ENCODE measurements at places on chromosomes 1 and 21.
A peak's percentile ranks its signal among the peaks of the same experiment; 100 is the strongest.

GRCh38 chr1:20708057-20708456, 9.8 kb downstream of the KIF17 start:
- no peak for DNase-seq

DNA sequence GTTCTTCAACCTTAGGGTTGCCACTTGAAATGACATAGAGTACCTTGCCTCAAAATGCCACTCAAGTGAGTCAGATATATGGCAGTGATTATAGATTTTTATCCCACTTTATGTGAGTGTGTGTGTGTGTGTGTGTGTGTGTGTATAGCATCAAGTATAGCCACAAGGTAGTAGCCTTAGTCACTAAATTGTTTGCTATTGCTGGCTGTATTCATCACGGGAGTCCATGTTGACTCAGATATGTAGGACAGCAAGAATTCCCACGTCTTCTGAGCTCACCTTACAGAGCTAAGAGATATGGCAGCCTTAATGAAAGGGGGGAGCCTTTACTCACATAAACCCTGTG, 9.3 kb downstream of the ETS2 start:
- no peak for DNase-seq

- no peak for DNase-seq
These were observed 302.5 kb downstream of the PDE4B start for GRCh38 chr1:66095190-66095589.

- peak; percentile 39 for DNase-seq
These were observed 6.1 kb downstream of the GAS5 start for GRCh38 chr1:173861731-173862145.

DNA sequence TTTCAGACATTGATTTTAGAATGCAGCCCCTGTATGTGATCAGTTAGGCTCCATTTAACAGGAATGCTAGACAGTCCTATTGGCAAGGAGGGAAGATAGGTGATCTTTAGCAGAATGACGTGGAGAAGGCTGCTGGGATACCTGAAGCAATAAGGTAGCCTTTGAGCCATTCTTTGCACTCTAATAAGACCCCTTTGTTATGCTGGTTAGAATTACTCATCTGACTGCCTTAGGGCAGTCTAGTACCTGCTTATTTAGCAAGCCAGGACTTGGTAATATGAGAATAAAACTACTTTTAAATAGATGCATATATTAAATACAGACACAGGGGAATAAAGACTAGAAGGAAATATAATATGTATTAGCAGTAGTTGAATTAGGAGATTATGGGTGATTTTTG, 29.1 kb downstream of the NGF start:
- DNase-seq = no peak

DNA sequence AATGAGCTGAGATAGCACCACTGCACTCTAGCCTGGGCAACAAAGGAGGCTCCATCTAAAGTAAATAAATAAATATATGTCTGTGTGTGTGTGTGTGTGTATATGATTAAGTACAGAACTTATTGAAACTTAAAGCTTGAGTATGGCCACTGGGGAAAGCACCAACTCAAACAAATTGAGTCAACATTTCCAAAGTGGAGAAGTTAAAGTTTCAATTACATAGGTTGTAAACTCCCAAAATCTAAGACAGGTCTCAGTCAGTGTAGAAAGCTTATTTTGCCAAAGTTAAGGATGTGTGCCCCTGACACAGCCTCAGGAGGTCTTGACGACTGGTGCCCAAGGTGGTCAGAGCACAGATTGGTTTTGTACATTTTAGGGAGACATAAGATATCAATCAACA, 458.9 kb upstream of the RGS18 start:
- DNase-seq = no peak

GRCh38 chr1:81699234-81699633, 101.5 kb upstream of the ADGRL2 start:
- no peak for DNase-seq

DNA sequence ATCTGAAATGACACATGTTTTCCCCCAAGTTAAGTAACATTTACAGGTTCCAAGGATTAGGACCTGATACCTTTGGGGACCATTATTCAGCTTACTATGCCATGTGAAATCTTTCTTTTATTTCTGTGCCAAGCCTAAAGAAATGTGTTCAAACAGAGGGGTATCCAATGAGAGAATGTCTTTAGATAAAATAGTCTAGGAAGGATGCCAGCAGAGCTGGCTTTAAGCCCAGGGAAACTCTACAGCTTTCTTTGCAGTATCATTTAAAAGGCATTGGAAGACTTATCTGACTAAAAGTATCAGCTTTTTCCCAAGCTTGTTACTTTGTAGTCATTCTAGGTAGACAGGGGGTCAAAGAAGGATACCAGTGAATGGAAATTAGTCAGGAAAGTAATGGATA, 860.4 kb downstream of the PLA2G4A start:
- no peak for DNase-seq

DNA sequence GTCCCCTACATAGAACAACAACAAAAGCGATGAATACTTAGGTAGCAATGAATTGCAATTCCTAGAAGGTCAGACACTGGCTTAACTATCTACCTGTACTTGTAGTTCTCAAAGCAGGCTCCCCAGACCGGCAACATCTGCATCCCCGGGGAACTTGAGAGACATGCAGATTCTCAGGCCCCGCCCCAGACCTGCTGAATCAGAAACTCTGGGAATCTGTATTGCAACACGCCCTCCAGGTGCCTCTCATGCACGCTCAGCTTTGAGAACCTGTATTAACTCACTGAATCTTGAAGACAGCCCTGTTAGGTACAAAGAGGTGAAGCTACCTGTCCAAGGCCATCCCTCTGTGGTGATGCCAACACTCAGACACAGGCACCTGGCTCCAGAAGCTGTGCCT, 128.1 kb downstream of the KAZN start:
- no peak for DNase-seq

GRCh38 chr1:184836141-184836540, 81.5 kb upstream of the EDEM3 start:
- DNase-seq = no peak

- no peak for DNase-seq
These were observed 20.5 kb upstream of the HIVEP3 start for GRCh38 chr1:41939194-41939593.

GRCh38 chr1:183544598-183545297, 45.5 kb downstream of the NCF2 start:
- no peak for DNase-seq

- DNase-seq = no peak
These were observed 18.7 kb upstream of the ST3GAL3 start for GRCh38 chr1:43688594-43689000.

DNA sequence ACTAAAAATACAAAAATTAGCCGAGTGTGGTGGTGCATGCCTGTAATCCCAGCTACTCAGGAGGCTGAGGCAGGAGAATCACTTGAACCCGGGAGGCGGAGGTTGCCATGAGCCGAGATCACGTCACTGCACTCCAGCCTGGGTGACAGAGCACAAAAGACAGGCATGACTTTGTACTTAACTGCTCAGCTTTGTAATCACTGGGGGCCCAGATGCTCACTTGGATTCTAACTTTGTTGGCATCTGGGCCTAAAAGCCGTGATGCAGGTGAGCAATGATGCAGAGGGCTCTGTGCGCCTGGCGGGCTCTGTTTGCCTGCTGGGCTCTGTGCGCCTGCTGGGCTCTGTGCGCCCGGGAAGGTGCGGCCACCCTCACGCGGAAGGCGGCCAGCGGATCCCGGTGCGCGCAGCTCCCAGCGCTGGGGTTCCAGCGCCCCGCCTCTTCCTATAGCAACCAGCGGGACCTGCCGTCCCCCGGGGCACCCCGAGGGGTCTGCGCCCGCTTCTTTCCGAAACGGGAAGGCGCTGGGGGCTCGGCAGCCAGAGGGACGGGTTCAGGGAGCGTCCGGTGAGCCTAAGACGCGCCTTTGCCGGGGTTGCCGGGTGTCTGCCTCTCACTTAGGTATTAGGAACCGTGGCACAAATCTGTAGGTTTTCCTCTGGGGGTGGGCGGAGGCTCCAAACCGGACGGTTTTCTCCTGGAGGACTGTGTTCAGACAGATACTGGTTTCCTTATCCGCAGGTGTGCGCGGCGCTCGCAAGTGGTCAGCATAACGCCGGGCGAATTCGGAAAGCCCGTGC, 31.7 kb downstream of the PRMT2 start:
- DNase-seq = no peak

DNA sequence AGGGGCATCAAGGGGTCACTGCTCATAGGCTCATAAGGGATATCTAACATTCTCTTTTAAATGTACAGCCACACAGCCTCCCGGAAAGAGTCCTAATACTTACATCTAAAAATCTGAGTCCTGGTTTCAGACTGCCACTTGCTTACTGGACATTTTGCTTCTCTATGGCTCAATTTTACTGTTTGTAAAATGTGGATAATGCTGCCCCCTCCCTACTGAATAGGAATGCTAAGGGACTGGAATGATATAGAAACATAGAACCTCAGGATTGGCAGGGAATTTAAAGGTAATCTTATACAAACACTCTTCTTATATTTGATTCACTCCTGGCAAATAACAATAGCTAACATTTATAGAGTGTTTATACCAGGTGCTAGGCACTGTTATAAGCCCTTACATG, 910 bp upstream of the TNR start:
- DNase-seq = no peak

DNA sequence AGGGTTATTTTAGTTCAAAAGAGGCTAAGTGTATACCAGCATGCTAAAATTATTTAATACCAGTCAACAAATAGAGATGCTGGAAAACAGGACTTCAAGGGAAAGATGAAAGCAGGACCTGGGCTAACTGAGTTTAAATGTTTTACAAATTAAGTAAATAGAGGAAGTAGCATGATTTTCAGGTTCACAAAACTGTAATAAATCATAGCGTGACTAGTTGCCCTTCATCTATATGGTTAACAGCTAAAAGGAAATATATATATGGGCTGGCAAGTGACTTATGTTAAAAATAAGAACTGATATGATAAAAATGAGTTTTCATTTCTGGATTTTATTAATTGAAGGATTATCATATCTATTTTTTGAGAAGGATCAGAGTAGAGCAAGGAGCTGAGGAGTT, 25.6 kb downstream of the DPYD start:
- no peak for DNase-seq

DNA sequence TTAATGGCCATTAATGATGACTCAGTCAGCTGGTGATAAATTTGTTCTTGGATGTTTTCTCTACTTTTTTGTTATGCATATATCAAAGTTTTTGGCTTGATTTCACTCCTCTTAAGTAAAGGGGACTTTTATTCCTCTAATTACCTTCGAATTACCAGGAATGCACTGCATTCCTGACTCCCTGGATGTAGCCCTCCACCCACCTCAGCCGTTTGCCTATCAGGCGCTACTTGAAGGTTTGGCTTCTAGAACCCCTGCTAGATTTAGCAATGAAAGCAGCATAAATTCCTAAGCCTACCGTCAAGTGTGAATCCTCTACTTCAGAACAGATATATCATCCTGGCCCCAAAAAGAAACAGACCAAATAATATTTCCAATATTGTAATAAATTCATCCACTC, 387.8 kb upstream of the ADGRL2 start:
- no peak for DNase-seq

DNA sequence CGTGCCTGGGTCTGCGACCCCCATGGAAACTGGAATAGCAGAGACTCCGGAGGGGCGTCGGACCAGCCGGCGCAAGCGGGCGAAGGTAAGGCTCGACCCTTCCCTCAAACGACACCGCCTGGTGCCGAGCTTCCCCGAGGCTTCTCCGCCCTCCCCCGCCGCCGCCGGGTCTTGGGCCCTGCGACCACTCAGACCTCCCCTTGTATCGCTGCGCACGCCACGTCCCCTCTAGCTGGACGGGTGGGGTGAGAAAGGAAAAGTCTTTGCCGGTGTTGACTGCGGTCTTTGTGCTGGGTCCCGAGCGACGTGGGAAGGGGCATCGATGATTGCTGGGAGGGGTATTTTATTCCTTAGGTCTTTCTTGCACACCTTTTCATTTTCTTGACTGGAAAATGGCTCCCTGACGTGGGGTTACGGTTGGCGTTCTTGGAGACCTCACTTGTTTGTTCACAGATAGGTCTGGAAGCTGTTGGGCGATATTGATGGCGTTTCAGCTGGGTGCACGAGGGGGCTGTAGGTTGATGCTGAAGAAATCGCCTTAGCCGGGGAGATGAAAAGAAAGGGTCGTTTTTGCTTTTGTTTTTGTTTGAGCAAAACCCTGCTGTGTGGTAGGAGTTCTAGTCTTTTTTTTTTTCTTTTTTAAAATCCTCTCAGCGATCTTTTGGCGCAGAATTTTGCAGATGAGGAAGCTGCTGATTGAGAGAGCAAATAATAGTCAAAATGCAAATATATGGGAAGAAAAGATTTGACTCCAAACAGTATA, 776 bp downstream of the KDM1A start:
- DNase-seq = no peak

GRCh38 chr21:24594082-24594481, 1013.2 kb downstream of the MRPL39 start:
- no peak for DNase-seq

- no peak for DNase-seq
These were observed 19.0 kb downstream of the TEX35 start for GRCh38 chr1:178531887-178532286.

GRCh38 chr1:221812905-221813597, 71.2 kb upstream of the DUSP10 start:
- DNase-seq = no peak

- DNase-seq = no peak
These were observed 150.0 kb upstream of the APP start for GRCh38 chr21:26320596-26320995.

- DNase-seq = peak; percentile 24
These were observed 1.6 kb upstream of the AJAP1 start for GRCh38 chr1:4652631-4653327.

DNA sequence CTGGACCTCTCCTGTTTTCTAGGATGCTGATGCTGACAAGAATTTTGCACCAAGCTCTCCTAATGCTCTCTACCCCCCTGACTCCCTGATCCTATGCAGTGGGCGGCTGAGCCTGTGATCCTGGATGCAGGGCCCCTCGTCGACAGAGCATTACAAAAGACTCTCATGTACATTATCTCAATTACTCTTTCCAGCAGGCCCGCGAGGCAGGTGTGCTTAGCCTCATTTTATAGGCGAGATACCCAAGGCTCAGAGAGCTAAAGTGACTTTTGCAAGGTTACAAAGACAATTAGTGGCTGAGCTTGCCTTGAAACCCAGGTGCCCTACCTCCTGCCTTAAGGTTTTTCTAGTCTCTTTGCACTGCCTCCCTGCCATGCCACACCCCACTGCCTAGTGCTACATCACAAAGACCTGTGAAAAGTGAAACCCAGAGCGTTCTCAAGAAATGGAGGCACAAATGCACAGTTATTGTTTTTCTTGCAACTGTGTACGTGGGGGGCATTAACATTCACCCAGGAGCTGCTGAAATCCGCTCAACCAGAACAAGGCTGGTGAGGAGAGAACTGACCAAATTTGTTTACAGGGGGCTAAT, 10.0 kb upstream of the C8A start:
- DNase-seq = no peak

- no peak for DNase-seq
These were observed 283.1 kb downstream of the PLPP3 start for GRCh38 chr1:56295949-56296929.

- DNase-seq = no peak
These were observed 351.0 kb downstream of the SIPA1L2 start for GRCh38 chr1:232278925-232279324.

- DNase-seq = no peak
These were observed 7.7 kb upstream of the BCL2L15 start for GRCh38 chr1:113895098-113895497.

All from stimulated activated CD4-positive, alpha-beta T cell treated with anti-CD3 and anti-CD28 coated beads, Interleukin-12 subunit alpha, Interleukin-12 subunit beta, amount 100 ng/mL, for 48 hours (primary cell).